ENCODE measurements at places on chromosomes 13 and 19.
A peak's percentile ranks its signal among the peaks of the same experiment; 100 is the strongest.

GRCh38 chr13:32838945-32839344 lies 177.3 kb upstream of the KL start:
- no peak overlapping the region for H3K4me3 ChIP-seq
- H3K4me1 ChIP-seq = peaks cover 5% of the 10 kb centered on the region

GRCh38 chr19:22422211-22422610 lies at the start of gene ZNF98:
Gene ZNF98 (minus strand): TSS chr19:22422346. CDS start chr19:22422224, 122 bp downstream.
- H3K4me3 ChIP-seq = no peak within 1 kb of the TSS
- no peak within 1 kb of the TSS for H3K27ac ChIP-seq
- no peaks in the 10 kb centered on the region for H3K36me3 ChIP-seq
- H3K4me1 ChIP-seq = no peaks in the 10 kb centered on the region
- DNase-seq = no peak
- H3K27me3 ChIP-seq = no peaks in the 10 kb centered on the region

DNA sequence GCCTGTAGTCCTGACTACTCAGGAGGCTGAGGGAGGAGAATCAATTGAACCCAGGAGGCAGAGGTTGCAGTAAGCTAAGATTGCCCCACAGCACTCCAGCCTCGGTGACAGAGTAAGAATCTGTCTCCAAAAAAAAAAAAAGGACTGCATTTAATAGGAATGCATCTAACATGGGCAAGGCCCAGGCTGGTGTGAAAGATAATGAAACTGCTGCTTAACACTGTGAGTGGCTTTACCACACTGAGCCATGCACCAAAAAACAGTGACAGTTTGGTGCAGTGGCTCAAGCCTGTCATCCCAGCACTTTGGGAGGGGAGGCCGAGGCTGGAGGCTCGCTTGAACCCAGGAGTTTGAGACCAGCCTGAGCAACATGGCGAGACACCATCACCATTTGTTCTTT lies 8.6 kb downstream of the GTF2F1 start:
- no peaks in the 10 kb centered on the region for H3K36me3 ChIP-seq
- H3K27ac ChIP-seq = no peak overlapping the region
- H3K4me3 ChIP-seq = no peak overlapping the region
- no peak for DNase-seq
- H3K27me3 ChIP-seq = no peaks in the 10 kb centered on the region

DNA sequence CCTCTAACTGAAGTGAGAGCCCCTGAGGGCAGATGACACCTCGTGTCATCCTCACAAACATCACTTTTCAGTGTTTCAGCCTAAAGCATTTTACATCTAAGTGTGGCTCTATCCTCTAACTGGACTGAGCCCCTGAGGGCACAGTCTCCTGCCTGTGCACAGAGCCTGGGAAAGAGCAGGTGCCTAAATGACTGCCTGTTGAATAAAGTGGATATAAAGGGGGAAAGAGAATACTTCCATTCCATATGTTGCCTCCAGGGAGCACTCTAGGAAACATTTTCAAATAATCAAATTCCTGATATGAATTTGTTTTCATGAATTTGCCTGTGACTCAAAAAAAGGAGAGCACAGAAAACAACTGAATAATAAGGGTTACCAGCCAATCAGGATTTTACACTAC lies 32.2 kb downstream of the CNMD start:
- no peaks in the 10 kb centered on the region for H3K4me1 ChIP-seq
- DNase-seq = no peak
- H3K4me3 ChIP-seq = no peak overlapping the region
- no peaks in the 10 kb centered on the region for H3K27me3 ChIP-seq
- no peaks in the 10 kb centered on the region for H3K36me3 ChIP-seq

GRCh38 chr13:113906571-113906970 lies 42.7 kb upstream of the GAS6 start:
- no peak overlapping the region for H3K4me3 ChIP-seq
- H3K4me1 ChIP-seq = no peaks in the 10 kb centered on the region
- H3K36me3 ChIP-seq = no peaks in the 10 kb centered on the region
- H3K27ac ChIP-seq = no peak overlapping the region

DNA sequence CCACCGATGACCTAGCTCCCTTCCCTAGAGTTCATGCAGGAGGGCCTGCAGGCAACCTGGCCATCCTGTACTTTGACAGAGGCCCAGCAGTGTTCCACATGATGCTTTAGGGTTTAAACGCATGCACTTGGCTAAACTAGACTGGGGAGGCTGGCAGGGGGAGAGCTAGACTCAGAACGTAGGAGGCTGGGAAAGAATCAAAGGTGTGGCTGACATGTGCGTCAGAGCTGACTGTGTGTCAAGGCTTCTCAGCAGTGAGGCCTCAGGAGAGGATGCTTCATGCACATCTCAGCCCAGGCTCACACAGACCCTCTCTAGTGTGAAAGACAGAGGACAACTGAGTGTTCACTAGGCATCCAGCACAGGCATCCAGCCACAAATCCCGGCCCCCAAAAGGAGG lies 28.7 kb downstream of the DNMT1 start:
- H3K27ac ChIP-seq = no peak overlapping the region
- H3K4me3 ChIP-seq = no peak overlapping the region
- no peaks in the 10 kb centered on the region for H3K27me3 ChIP-seq
- no peaks in the 10 kb centered on the region for H3K36me3 ChIP-seq
- no peak for DNase-seq

DNA sequence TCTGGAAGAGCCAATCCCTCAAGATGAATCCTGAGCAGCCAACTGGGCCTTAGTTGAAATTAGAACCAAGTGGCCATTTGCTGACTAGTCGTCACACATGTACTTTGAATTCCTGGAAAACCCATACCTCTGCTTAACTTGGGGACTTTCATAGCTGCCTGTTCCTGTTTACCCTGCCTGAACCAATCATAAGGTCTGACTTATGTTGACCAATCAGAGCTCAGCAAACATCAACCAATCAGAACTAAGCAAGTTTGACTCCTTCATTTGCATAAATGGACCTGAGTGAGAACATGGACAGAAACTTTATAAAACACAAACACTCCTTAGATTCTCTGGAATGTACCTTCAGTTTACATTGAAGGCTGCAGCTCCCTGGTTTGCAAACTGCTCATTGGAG lies 50.8 kb downstream of the LATS2 start:
- H3K27ac ChIP-seq = no peak overlapping the region
- DNase-seq = no peak
- peaks cover 25% of the 10 kb centered on the region for H3K4me1 ChIP-seq
- H3K36me3 ChIP-seq = no peaks in the 10 kb centered on the region
- H3K4me3 ChIP-seq = no peak overlapping the region
- H3K27me3 ChIP-seq = no peaks in the 10 kb centered on the region

DNA sequence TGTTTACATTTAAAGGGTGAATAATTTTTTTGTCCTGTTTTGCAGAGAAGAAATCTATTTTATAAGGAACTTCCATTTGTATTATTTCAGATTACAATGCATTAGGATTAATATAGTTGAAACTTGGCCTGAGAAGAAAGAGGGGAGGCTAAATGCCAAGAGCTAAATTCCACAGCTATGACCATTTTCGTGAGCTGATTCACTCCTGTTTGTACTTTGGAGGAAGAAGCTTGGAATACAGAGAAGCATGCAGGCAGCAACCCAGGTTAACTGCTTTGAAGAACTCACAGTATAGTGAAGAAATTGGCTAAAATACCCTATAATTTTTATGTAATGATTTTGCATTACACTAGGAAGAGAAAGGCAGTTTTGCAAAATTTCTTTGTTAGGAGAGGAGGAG lies 309.4 kb upstream of the KLF12 start:
- H3K27me3 ChIP-seq = no peaks in the 10 kb centered on the region
- no peak overlapping the region for H3K4me3 ChIP-seq
- H3K27ac ChIP-seq = no peak overlapping the region
- no peaks in the 10 kb centered on the region for H3K36me3 ChIP-seq
- no peaks in the 10 kb centered on the region for H3K4me1 ChIP-seq
- no peak for DNase-seq

GRCh38 chr19:8259922-8260247 lies 48.3 kb downstream of the CD320 start:
- no peaks in the 10 kb centered on the region for H3K4me1 ChIP-seq
- DNase-seq = no peak
- H3K27me3 ChIP-seq = no peaks in the 10 kb centered on the region
- peaks cover 36% of the 10 kb centered on the region for H3K36me3 ChIP-seq
- H3K27ac ChIP-seq = no peak overlapping the region

DNA sequence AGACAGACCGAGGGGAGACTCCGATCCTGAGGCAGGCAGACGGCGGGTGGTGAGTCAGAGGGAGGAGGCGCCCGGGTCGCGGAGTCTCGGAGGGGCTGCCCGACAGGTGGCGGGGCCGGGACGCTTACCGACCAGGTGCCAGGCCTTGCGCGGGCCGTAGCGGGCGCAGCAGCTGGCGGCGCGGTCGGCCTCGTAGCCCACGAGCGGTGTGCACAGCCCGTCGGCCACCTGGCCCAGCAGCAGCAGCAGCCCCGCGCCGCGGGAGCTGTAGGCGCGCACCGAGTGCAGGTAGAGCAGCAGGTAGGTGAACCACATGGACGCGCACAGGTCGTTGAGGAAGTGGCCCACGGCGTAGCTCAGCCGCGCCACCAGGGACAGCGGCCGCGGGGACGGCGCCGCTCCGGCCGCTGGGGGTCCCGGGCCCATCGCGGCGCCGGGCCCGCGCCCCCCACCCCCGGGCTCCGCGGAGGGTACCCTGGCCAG lies 367 bp downstream of the MFSD12 start:
- no peaks in the 10 kb centered on the region for H3K36me3 ChIP-seq
- peak overlapping the region; percentile 71 for H3K27ac ChIP-seq
- H3K4me3 ChIP-seq = peak overlapping the region; percentile 96
- H3K4me1 ChIP-seq = peaks cover 15% of the 10 kb centered on the region
- no peaks in the 10 kb centered on the region for H3K27me3 ChIP-seq
- DNase-seq = peak; percentile 51
